ENCODE measurements at places on chromosomes 12 and 14.

- no peak for DNase-seq
These were observed 7.6 kb upstream of the UNC119B start for GRCh38 chr12:120702637-120703036.

DNA sequence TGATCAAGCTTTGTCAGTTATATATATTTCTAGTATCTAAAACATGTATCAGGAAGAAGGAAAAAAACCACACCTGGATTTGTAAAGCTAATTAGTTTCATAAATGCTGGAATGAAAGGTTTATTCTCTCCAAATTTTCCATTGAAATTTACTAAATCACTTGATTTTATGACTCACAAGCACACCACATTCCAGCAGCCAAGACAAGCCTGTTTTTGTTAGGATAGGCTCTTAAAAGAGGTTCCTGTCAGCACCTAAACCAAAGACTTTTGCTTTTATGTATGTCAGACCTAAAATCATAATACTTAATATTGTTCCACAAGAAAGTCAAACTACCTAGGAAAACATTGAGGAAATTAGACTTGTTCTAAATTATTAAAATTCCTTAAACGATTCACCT is 85.3 kb upstream of the PAWR start:
- DNase-seq, result no peak

DNA sequence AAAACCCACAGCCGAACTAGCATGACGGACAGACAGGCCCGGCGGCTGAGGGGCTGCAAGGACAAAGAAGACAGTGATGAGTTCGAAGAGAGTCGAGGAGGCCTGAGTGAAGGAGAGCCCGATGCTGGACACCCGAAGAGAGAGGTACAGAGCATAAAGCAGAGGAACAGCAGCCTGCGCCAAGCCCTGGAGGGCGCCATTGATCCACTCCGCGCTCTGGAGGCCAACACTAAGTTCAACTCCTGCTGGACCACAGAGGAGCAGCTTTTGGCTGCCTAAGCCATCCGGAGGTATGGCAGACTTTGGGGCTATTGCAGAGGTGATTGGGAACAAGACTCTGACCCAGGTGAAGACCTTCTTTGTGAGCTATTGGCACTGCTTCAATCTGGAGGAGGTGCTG is 7.8 kb upstream of the PLXNC1 start:
- peak; percentile 19 for DNase-seq

GRCh38 chr12:122884860-122885259 is 11.1 kb downstream of the VPS37B start:
- no peak for DNase-seq

DNA sequence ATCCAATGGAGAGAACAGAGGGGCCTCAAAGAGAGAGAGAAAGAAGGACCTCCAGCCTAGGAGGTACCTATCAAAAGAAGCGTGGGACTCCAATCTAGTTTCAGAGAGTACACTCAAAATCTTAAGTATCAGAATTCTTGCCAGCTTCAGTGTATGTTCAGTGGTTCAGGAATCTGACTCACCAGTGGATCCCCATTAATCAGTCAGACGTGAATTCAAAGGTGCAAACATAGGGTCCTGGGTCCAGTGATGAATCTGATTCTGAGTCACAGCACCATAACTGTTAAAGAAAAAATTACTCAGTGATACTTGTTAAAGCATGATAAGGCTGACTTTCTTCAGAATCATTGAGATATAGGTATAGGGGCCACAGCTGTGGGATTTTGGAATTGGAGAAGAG is 33.2 kb downstream of the ETNK1 start:
- no peak for DNase-seq

GRCh38 chr12:108613548-108613947 is 15.7 kb upstream of the TMEM119 start:
- DNase-seq, result no peak

GRCh38 chr12:8712572-8712971 is 14.8 kb downstream of the RIMKLB start:
- DNase-seq, result no peak

Data from HCT116 (cell line).